ENCODE measurements at places on chromosomes 2 and 18.

DNA sequence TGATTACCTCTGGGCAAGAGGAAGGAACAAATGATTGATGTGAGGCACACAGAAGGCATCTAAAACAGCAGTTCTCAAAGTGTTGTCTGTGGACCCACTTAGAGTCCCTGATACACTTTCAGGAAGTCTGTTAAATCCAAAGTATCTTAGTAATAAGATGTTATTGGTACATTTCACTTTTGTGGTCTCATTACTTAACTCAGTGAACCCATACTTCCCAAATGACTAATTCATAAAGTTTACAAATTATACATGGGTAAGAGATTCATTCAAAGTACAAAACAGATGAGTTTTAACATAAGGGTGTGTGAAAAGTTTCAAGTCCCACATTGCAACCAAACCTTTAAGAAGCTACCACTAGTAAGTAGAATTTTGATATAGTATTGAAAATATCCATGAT, 440.5 kb downstream of the NUP35 start:
- DNase-seq, result no peak

- DNase-seq, result no peak
Observed at GRCh38 chr18:57480733-57481132, 45.6 kb downstream of the ONECUT2 start.

GRCh38 chr2:75204833-75205232, 5.5 kb upstream of the TACR1 start:
- no peak for DNase-seq

DNA sequence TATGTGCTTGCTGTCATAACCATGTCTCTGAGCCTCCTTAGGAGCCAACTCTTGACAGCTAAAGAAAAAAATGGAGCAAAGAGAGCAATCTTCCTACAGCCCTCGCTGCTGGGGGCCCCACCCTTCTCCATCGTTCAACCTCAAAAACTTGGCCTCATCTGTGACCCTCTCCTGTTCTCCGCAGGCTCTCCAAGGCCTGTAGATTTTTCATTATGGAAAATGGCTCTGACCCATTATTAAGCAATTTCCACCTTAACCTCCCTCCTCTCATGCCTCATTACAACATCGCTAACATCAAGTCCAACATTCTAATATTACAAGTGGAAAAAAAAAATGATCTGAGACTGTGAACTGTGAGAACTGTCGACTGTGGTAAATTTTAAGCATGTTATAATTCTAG, 98.7 kb downstream of the SLC8A1 start:
- DNase-seq, result no peak

- no peak for DNase-seq
Observed at GRCh38 chr2:152049541-152049940, 49.3 kb downstream of the CACNB4 start.

Data from activated CD4-positive, alpha-beta T cell treated with anti-CD3 and anti-CD28 coated beads, Interleukin-2, amount 10 ng/mL, durations not matched to agents 7 days and 5 days (primary cell).